ENCODE measurements at places on chromosomes 4 and X.

DNA sequence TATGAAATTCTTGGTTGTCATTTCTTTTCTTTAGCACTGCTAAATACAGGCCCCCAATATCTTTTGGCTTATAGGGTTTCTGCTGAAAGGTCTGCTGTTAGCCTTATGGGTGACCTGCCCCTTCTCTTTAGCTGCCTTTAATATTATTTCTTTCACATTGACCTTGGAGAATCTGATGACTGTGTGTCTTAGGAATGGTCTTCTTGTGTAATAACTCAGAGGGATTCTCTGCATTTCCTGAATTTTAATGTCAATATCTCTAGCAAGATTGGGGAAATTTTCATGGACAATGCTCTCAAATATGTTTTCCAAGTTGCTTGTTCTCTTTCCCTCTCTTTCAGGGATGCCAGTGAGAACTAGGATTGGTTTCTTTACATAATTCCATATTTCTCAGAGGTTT, 292.4 kb downstream of the SLC7A11 start:
- DNase-seq = no peak

DNA sequence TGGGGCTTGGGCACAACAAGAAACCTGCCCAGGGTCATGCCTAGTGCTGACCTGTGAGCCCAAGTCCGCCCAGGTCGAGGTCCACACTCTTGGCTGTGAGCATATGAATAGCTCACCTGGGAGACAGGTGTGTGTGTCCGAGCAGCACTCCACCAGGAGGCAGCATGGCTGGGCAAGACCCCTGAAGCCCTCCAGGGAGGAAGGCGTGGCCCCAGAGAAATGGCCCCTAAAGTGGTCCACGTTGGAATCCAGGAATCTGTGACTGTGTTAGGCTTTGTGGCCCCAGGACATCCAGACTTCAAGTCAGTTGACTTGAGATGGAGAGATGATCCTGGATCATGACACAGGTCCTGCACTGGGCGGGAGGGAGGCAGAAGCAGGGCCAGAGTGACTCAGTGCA, 138.8 kb downstream of the CPZ start:
- no peak for DNase-seq

DNA sequence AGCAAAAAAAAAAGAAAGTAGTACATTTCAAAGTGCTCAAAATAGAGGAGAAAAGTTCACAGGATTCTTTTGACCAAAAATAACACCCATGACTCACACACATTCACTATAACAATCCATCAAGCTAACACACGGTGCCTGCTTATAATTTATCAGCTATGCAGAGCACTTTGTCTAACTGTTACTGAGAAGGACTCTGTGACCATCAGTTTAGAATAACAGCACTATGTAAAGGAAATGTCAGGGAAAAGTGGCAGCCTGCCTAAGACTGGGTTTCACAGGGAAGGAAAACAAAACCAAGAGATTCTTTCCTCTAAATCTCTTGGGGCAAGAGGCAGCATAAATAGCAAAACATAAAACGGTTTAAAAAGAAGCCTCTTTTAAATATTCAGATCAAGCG, 54.8 kb downstream of the CCDC149 start:
- no peak for DNase-seq

DNA sequence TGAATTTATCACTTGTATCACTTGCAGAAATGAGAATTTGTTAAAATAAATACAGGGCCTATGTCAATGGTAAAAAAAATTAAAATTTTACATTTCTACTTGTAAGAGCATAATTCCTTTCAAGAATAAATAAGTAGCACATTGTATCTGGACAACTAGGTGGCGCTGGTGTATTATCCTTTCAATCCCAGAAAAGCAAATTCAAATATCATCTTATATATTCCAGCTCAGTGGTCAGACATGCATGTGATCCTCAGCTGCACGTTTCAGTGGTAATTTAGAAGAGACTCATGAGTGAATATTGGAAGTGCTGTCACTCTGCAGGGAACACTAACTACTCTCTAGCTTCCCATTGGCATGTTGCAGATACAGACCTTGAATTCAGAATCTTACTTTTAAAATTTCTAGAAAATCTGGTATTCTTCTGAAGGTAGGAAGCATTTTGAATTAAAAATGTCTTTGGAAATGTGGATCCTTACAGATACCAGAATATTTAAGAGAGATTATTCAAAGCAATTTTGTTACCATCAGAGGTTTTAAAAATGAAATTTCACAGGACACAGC, 1414.7 kb upstream of the TENM3 start:
- DNase-seq = no peak

- DNase-seq = no peak
Observed at GRCh38 chr4:36676139-36677050, 395.0 kb downstream of the DTHD1 start.

GRCh38 chr4:183154701-183155391, 55.8 kb downstream of the WWC2 start:
- no peak for DNase-seq

- DNase-seq = no peak
Observed at GRCh38 chr4:40205259-40206198, 8.7 kb downstream of the RHOH start.

DNA sequence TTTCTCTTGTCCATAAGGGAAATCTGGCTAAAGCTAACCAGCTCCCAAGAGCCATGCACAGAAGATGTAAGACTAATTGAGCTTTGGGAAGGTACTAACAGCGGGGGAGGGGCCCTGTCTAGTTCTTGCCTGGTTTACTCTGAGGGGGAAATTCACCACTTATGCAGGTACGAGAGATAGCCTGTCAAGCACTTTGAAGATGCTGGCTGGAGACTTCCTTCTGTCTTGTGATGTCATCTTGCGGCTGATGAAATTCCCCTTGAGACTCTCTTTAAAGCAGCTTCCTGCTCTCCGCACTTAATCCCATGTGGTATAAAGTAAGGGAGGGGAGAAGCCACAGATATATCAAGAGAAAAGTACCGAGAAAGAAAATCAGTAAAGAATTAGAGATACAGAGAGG, 345.3 kb downstream of the MAPK10 start:
- DNase-seq = no peak

DNA sequence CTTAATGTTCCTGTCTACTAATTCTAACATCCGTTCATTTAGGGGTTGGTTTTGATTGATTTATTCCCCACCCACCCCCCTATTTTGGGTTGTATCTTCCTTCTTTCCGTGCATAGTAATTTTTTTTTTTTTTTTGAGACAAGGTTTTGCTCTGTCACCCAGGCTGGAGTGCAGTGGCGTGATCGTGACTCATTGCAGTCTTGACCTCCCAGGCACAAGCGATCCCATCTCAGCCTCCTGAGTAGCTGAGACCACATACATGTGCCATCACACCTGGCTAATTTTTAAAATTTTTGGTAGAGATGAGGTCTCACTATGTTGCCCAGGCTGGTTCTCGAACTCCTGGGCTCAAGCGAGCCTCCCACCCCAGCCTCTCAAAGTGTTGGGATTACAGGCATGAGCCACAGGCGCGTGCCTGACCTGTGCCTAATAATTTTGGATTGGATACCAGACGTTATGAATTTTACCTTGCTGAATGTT, 79.9 kb downstream of the ZFX start:
- no peak for DNase-seq

DNA sequence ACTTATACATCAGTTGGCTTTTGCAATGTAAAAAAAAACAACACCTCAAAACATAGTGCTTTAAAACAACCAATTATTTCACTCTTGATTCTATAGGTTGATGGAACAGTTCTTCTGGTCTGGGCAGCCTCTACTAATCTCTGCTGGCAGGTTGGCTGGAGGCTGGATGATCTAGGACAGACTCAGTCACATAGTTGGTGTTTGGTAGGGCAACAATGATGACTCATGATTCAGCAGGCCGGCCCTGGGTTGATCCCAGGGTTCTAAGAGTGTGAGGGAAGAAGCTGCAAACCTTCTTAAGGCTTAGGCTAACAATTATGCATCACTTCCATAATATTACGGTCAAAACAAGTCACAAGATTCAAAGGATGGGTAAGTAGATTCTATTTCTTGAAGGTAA, 558.2 kb downstream of the ZNF674 start:
- DNase-seq = no peak

DNA sequence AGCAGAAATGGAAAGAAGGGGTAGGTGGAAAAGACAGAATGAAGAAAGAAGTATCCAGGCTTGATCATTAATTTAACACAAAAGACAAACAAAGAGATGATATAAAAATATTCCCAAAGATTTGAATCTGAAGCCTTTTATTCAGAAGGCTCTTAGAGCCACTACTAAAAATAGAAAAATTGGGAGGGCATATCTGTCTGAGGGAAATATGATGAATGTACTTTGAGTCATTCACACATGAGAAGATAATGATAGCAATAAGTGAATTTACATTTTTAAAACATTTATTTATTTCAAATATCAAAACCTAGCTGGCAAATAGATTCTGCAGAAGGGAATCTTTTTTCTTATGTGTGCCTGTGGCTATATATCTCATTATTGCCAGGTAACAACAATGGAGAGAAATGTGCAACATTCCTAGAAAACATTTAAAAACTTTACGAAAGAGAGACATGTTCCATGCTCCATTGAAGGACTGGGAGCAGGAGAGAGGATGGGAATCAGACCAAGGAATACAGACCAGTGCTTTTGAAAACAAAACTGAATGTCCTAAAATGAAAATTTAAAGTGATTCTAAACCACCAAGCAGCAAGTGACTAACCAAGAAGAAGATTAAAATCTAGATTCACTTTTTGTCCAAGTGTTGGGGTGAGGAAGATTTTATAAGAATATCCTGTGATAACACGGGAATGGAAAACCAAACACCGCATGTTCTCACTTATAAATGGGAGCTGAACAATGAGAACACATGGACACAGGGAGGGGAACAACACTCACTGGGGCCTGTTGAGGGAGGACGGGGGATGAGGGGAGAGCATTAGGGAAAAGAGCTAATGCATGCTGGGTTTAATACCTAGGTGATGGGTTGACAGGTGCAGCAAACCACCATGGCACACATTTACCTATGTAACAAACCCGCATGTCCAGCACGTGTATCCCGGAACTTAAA, 41.2 kb downstream of the ANXA5 start:
- no peak for DNase-seq

- no peak for DNase-seq
Observed at GRCh38 chr4:153348006-153348405, 3.5 kb downstream of the MND1 start.

DNA sequence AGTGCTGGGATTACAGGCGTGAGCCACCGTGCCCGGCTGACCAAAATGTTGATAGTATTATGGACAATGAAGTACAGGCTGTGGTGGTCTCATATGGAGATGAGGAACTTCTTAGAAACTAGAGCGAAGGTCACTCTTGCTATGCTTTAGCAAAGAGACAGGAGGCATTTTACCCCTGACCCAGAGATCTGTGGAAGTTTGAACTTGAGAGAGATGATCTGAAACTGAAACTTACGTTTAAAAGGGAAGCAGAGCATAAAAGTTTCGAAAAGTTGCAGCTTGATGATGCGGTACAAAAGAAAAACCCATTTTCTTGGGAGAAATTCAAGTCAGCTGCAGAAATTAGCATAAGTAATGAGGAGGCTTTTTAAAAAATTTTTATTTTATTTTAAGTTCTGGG, 8.5 kb upstream of the CTAG2 start:
- DNase-seq = no peak

DNA sequence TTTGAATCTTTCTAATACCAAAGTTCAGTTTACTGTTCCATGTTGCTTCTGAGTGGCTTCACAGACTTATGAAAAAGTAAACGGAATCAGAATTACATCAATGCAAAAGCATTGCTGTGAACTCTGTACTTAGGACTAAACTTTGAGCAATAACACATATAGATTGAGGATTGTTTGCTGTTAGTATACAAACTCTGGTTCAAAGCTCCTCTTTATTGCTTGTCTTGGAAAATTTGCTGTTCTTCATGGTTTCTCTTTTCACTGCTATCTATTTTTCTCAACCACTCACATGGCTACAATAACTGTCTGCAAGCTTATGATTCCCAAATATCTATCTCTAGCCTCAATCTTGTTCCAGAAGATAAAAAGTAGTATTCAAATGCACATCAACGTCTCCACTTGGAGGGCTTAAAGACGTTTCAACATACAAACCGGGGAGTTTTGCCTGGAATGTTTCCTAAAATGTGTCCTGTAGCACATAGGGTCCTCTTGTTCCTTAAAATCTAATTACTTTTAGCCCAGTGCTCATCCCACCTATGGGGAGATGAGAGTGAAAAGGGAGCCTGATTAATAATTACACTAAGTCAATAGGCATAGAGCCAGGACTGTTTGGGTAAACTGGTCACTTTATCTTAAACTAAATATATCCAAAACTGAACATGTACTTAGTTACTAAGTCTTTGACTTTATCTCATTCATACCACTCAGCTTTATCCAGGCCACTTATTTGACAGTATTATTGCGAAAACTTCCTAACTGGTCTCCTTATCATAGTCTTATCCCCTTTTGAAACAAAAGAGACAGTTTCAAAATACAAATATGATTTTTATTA, 3.6 kb upstream of the AFP start:
- no peak for DNase-seq

DNA sequence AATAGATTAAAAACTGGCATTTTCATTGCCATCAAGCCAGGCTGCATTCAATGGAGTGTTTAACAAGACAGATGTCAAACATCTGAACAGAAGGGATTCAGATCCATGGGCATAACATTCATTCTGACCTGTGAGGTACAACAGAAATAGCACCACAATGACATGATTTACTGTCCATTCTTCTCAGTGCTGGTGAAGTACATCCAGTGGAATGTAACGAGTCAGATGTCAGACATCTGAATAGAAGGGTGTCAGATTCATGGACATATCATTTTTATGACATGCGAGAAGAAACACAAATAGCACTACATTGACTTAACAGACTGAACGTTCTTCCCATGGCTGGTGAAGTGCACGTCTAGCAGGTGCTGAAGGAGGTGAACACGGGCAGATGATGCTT, 186.4 kb downstream of the PPP4R3C start:
- no peak for DNase-seq

GRCh38 chr4:137660211-137660610, 127.9 kb upstream of the PCDH18 start:
- DNase-seq = no peak

- DNase-seq = no peak
Observed at GRCh38 chr4:17717301-17717700, 64.1 kb downstream of the FAM184B start.

GRCh38 chr4:61772126-61772525, 572.0 kb downstream of the ADGRL3 start:
- no peak for DNase-seq

DNA sequence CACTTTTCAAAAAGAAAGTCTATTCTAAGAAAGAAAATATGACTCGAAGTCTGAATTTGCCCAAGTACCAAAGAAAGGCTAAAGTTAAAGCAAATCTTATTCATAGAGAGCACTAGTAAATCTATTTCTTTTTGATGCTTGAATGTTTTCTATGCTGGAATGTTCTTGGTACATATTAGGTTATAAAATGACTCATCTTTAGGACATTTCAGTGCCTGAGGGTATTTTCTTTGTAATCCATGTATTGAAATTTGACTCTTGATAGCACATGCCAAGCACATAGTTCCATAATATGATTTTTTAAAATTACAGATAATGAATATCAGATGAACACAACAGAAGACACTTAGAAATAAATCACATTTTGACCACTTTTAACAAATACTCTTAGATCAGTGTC, 232.8 kb downstream of the TRIML1 start:
- no peak for DNase-seq
